Dermis blood vessel endothelial cell (primary cell): ENCODE measurements at places on chromosomes 5 and 9. TPM values are rescaled to one million over a fixed set of nuclear protein-coding genes. Genes with fewer than 3 reads are reported as not detected.

Gene IL13
- not detected in 2 replicates for total RNA-seq

Gene SIMC1
- 1.5 and 3.9 TPM in 2 replicates for total RNA-seq

Gene CDKN2B-AS1
- total RNA-seq = 0.28 and 2.2 TPM in 2 replicates

Gene FLT4
- 341 and 471 TPM in 2 replicates for total RNA-seq

Gene HTR1A
- total RNA-seq = not detected in 2 replicates

Gene ECSCR
- 404 and 423 TPM in 2 replicates for total RNA-seq

Gene GABRG2
- total RNA-seq = not detected in 2 replicates

Gene PCDHB2
- total RNA-seq = 0.88 and 1.4 TPM in 2 replicates

Gene GABRA1
- not detected in 2 replicates for total RNA-seq

Gene CFAP77
- total RNA-seq = 0.05 and 0.34 TPM in 2 replicates

Gene FGF18
- not detected in 2 replicates for total RNA-seq

Gene SLC22A4
- total RNA-seq = 4.7 and 4.8 TPM in 2 replicates

Gene SH3TC2
- 18.0 and 60.6 TPM in 2 replicates for total RNA-seq

Gene CCL27
- total RNA-seq = not detected in 2 replicates

Gene PHF24
- total RNA-seq = not detected in 2 replicates

Gene MEIKIN
- total RNA-seq = not detected in 2 replicates

Gene PCDHGA9
- 2.9 and 3.6 TPM in 2 replicates for total RNA-seq

Gene PCDHA6
- 0.09 and 0.17 TPM in 2 replicates for total RNA-seq

Gene C5orf58
- not detected in 2 replicates for total RNA-seq

Gene CBY3
- total RNA-seq = not detected in 2 replicates

Gene NAIP
- 0.79 and 3.2 TPM in 2 replicates for total RNA-seq

Gene ANKRD34B
- total RNA-seq = not detected in 2 replicates

Gene TSLP
- under 0.01 and 0.19 TPM in 2 replicates for total RNA-seq

Gene SLCO6A1
- not detected in 2 replicates for total RNA-seq

Gene TXNDC8
- not detected in 2 replicates for total RNA-seq

Gene DPM2
- 8.5 and 9.9 TPM in 2 replicates for total RNA-seq

Gene TRIM14
- total RNA-seq = 1.5 and 4.8 TPM in 2 replicates

Gene FAM169A
- 4.0 and 4.9 TPM in 2 replicates for total RNA-seq

Gene GLDC
- total RNA-seq = 3.2 and 10.0 TPM in 2 replicates

Gene PCA3
- total RNA-seq = under 0.01 and 0.33 TPM in 2 replicates

Gene RCL1
- 10.4 and 12.1 TPM in 2 replicates for total RNA-seq

Gene AFAP1L1
- total RNA-seq = 234 and 264 TPM in 2 replicates

Gene PROB1
- total RNA-seq = 6.1 and 9.2 TPM in 2 replicates

Gene LHX6
- total RNA-seq = 18.1 and 27.4 TPM in 2 replicates

Gene SLC25A48
- not detected in 2 replicates for total RNA-seq

Gene FAM221B
- not detected in 2 replicates for total RNA-seq

Gene TMEM252
- total RNA-seq = 0.51 TPM in 1 of 2 replicates, not detected in the other

Gene LRRC70
- 48.4 and 60.8 TPM in 2 replicates for total RNA-seq

Gene ZBTB26
- total RNA-seq = 4.4 and 5.7 TPM in 2 replicates

Gene SNCAIP
- total RNA-seq = 35.9 and 93.1 TPM in 2 replicates

Gene SPINK6
- total RNA-seq = not detected in 2 replicates
